Nucleus accumbens (tissue), 56 donors: ENCODE measurements at places on chromosomes 2 and 18.

DNA sequence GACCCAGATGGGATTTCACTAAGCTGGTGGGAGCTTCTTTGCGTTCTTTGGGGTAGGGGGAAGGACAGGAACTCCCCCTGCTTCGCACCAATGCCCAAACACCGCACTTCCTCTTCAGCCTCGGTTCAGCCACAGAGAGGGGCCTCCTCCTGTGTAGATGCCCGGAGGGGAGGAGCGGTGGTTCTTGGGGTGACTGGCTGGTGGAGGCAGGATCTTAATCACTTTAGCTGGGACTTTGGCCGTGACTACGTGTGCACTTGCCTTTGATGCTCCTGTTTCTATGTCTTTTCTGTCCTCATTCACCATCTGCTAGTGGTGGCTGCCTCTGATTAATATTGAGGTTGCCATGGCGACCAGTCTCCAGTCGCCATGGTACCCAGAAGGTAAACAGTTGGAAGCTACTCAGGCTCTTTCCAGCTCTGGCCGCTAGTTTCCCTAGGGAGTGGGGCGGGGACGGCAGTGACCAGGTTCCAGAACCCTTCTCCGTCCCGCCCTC, 1.9 kb downstream of the CNGA3 start:
- DNase-seq, result peak; percentile 12

- no peak for DNase-seq
These were observed 4.9 kb upstream of the SIX2 start for GRCh38 chr2:45014016-45014702.

GRCh38 chr2:44237221-44237620, 38.1 kb upstream of the SLC3A1 start:
- DNase-seq, result no peak

DNA sequence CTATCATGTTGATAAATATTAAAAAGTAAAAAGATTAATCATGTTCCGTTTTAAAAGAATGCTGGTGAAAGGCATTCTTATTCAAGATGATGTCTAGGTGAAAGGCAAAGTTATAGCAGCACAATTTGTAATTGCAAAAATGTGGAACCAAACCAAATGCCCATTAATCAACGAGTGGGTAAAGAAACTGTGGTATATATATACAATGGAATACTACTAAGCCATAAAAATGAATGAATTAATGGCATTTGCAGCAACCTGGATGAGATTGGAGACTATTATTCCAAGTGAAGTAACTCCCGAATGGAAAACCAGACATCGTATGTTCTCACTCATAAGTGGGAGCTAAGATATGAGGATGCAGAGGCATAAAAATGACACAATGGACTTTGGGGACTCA, 286.4 kb downstream of the ARHGAP15 start:
- DNase-seq, result no peak

GRCh38 chr2:84498150-84498799, 18.0 kb upstream of the DNAH6 start:
- no peak for DNase-seq

GRCh38 chr2:239778042-239778851, 246.9 kb downstream of the NDUFA10 start:
- no peak for DNase-seq

GRCh38 chr18:59202258-59202820, 17.6 kb upstream of the GRP start:
- no peak for DNase-seq

- no peak for DNase-seq
These were observed 68.1 kb upstream of the STK39 start for GRCh38 chr2:168315331-168316072.

DNA sequence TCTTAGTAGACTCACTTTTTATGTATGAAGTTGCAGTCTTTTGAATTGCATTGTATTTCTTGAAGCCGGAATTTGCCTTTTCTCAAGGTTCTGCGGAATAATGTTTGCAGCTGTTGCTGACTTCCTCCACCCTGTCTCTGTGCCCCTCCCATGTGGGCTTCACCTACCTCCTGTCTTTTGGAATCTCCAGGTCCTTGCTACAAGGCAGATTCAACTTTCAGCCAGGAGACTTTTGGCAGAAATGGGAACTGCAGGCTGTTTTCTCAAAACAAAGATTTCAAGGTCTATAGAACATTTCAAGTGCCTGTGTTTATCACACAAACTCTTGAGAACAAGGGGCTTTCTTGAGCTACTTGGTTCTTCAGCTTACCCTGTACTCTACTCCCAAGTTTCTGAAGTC, 25.6 kb downstream of the ZNF236 start:
- DNase-seq, result no peak

- no peak for DNase-seq
These were observed 68.8 kb upstream of the CD28 start for GRCh38 chr2:203637471-203638167.

- no peak for DNase-seq
These were observed 18.7 kb upstream of the CCDC102B start for GRCh38 chr18:68779169-68779568.

- DNase-seq, result no peak
These were observed 34.7 kb downstream of the NPHP1 start for GRCh38 chr2:110170102-110170501.

GRCh38 chr2:238945433-238946150, 97.7 kb downstream of the TWIST2 start:
- DNase-seq, result peak; percentile 32
